Activated CD4-positive, CD25-positive, alpha-beta regulatory T cell treated with anti-CD3 and anti-CD28 coated beads, Interleukin-2, amount 50 U/mL, for 24 hours (primary cell): ENCODE measurements at places on chromosomes 7 and 10.

DNA sequence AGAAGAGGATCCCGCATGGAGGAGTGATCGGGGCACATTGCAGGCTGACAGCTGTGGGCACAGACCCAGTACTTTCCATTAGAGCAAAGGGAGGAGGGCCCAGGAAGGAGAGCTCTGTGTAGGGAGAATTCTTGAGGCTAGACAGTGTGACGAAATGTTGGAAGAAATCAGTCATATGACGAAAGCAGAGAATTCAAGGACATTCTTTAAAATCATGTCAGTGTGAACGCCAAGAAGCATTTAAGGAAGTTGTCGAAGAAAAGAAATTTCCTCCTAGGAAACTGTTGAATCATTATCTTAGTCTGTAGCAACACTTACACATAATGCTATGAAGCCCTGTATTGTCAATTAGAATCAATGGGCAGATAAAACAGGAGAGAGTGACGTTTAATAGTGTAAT, 191.3 kb upstream of the ADARB2 start:
- ATAC-seq, result no peak

GRCh38 chr10:111360260-111360925, 283.6 kb downstream of the ADRA2A start:
- no peak for ATAC-seq

GRCh38 chr10:23439452-23439960, 631 bp downstream of the OTUD1 start:
- ATAC-seq, result peak; percentile 0

- ATAC-seq, result no peak
Observed at GRCh38 chr7:116726149-116726548, 54.2 kb downstream of the MET start.

DNA sequence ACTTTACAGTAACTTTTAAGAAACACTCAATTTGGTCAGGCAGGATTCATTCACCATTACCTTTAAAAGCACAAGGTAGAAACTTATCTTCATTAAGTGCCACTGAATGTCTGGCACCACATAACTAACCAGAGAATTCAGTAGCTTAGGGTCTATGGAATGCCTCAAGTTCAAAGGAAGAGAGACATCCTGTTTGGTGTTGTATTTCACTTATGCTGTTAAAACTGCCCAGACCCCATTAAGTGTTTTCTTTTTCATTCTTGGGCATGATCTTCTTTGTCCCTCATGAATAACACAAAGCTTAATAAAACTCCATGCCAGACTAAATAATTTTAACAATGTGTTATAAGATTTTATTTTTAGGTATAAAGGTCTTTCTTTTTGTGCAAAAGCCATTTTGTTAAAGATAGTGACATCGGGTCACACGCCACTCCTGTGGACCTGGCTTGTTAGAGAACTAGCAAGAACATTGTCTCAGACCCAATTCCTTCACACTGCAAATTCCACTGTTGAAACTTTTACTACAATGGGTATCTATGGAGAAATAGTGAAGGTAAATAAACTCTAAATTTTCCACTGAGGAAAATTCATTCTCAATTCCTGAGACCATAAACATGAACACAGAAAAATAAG, 221.0 kb downstream of the TWIST1 start:
- ATAC-seq, result no peak

DNA sequence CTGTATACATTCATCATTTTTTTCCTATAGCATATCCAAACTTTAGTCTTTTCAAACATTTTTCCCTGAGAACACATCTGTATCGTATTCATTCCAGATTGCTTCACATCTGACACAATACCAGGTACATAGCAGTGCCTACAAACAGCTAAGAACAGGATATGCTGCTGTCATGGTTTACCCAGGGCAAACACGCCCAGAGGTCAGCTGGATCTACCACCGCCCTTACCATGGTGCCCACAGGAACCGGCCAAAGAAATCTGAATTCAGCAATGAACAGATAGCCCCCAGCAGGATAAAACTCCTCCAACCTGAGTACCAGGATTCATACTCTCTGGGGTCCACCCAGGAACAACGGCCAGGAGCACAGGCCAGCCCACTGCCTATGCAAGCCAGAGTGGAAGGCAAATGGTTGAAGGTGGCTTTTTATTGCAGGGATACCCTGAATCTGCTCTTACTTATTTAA, 43.0 kb downstream of the TNS3 start:
- no peak for ATAC-seq

DNA sequence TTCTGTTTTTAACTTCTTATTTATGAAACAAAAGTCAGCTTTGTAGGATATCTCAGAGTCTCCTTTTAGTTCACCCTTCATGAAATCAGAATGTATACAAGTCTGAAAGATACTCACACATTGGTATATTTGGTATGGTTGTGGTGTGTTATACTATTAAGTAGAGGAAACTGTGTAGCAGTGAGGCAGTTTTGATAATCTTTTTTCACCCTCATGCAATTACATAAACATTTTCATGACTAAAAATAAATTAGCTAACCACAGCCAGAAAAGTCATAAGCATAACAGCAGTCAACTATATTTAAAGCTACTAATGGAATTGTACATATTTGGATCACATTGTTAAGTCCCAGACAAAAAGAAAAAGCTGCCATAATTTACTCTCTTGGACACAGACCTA, 62.1 kb downstream of the FAM185A start:
- ATAC-seq, result no peak

DNA sequence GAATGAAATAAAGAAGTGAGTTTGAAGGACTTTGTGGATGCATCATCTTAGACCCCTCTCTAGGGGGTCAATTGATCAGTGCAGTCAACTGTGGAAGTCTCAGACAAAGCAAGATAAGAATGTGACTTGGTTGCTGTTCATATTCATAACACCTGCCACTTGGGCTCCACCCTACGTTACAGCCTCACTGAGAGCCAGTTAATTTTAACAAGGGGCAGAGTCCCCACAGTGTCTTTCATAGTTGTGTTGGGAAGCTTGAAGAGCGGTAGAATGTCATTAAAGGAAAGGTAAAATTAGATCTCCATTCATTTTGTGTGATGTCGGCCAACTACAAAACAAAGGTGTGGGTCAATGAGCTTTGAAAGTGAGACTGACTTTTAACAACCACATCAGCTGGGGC, 442.1 kb upstream of the C7orf33 start:
- ATAC-seq, result no peak

DNA sequence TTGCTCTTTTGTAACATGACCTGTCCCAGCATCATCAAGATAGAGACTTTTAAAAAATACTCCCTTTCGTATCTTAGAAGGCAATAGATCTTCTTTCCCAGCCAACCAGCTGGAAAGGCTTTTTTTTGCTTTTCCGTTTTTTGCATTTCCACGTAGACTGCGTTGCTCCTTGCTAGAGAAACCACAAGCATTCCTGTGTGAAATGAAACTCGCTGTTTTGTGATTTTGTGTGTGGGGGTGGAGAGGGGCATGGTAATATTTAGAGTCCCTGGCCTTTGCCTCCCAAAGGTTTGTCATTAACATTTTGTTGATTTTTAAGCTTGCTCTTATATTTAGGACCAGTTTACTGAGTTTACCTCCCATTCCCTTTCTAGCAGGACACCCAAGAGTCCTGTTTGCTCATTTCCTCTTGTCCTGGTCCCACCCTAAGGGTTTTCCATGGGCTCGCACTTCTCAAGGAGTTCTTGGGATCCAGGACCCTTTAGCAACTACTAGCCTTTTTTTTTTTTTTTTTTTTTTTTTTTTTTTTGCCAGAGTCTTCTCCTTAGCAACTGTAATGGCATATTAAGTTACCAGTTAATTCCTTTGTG, 243.6 kb downstream of the BICC1 start:
- no peak for ATAC-seq

DNA sequence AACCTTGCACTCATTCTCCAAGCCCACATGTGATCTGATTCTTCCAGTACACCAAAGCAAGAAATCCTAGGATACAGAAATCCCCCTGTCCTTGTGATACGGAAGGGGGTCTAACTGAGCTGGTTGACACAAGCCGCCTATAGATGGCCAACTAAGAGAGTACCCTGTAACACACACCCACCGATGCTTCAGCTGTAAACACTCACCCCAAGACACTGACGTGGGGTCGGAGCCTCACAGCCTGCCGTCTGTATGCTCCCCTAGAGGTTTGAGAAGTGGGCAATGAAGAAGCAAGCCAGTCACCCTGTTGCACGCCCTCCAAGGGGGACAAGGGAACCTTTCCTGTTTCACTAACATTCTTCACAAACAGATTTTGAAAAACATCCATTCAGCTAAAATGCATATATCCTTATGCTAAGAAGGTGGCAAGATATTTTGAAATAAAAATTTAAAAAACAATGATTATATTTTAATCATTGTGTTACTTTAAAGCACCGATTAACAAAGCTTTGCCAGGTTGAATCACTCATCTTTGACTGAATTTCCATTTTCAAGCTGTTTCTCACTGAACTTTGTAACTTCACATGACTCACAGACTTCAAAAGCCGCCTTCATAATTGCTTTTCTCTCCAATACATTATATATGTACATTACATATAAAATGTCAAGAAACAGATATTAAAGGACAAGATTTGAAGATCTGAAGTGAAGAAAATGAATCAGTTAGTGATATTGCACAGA, 329.3 kb downstream of the ARL4A start:
- no peak for ATAC-seq

DNA sequence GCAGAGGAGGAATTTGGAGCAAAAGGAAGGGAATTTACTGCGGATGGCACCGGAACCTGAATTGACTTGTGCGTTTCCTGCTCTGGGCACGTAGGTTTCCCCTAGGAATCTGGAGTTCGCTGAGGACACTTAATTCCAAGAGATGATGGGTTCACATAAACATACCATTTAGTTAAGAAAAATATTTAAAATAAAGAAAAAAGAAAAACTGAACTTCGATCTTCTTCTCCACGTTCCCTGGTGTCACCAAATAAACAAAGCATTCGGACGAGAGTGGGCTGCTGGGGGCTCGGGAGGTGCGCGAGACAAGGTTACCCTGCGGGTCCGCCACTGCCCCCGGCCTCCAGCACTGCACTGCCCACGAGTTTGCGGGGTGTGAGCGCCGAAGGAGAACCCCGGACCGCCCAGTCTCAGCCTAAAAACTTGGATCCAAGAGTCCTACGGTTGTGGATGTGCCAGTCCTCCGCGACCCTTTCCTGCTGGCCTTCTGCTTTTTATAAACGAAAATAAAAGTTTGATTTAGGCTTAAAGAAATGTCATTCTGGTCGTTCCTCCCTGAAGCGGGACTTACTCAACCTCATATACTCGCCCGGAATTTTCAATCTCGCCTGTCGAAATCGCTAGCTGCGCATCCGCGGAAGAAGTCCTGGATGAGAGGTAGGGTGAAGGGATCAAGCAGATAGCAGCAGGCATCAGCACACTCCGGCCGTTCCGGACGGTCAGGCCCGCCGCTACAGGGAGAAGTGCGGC, 30.3 kb downstream of the SKIDA1 start:
- ATAC-seq, result no peak

- ATAC-seq, result no peak
Observed at GRCh38 chr7:89232-90019, 102.9 kb upstream of the FAM20C start.

GRCh38 chr10:28681928-28682750, 4.8 kb downstream of the BAMBI start:
- ATAC-seq, result no peak

GRCh38 chr7:134891262-134891695, 95.0 kb upstream of the AGBL3 start:
- ATAC-seq, result no peak

GRCh38 chr7:30302656-30303311, 18.4 kb downstream of the ZNRF2 start:
- ATAC-seq, result no peak

- ATAC-seq, result no peak
Observed at GRCh38 chr7:148290538-148290937, 300.0 kb upstream of the C7orf33 start.

DNA sequence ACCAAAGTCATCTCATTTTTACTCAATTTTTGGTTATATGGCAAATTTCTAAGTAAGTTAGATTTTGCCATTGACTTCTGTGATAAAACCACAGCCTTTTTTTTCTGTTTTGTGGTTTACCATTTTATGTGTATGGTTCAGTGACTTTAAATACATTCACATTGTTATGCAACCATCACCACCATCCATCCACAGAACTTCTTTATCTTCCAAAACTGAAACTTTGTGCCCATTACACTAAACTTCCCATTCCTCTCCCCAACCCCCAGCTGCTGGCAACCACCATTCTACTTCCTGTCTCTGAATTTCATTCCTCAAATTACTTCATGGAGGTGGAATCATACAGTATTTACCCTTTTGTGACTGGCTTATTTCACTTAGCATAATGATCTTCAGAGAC, 280.4 kb upstream of the TCERG1L start:
- no peak for ATAC-seq

GRCh38 chr7:150520145-150520544, 5.5 kb downstream of the GIMAP7 start:
- peak; percentile 16 for ATAC-seq

DNA sequence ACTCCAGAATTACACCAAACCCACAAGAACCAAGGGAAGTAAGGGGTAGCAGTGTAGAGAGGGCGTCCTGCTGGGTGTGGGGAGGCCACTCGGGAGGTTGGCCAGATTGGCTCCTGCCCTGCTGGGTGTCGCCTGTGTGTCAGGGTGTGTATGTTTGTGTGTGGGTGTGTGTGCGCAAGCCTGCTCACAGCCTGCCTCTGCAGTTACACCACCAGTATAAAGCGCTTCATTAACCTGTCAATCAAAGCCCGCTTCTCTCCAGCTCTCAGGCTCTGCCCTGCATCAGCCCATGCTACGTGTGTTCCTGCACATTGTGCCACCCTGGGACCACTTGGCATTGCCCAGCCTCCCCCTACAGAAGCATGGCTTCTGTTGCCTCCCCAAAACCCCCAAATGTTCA, 83.3 kb upstream of the PAX2 start:
- no peak for ATAC-seq

DNA sequence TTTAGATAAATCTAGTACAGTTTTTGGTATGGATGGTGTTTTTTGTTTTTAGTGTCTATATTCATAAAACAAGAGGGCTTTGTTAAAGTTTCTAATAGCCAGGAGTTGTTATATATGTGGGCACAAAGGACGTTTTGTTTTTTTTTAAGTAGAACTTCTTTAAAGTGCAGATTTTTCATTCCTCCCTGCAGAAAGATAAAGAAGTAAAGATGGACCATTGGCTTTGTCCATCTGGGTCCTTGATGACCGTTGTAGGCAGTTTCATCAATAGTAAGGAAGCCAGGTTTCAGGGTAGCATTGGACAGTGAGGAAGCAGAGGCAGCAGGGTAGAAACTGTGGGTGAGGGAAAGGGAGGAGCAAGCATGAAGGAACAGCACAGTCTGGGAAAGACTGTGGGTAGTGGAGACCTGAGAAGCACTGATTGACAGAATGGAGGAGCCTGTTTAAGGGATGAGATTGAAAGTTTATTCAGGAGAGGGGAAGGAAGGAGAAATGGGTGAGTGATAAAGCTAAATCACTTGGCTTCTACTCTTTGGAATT, 5.3 kb downstream of the CALU start:
- no peak for ATAC-seq
